Activated naive CD8-positive, alpha-beta T cell treated with anti-CD3 and anti-CD28 coated beads for 36 hours (primary cell): ENCODE measurements at places on chromosomes 7 and 10. TPM values are rescaled to one million over a fixed set of nuclear protein-coding genes. Genes with fewer than 3 reads are reported as not detected.

DNA sequence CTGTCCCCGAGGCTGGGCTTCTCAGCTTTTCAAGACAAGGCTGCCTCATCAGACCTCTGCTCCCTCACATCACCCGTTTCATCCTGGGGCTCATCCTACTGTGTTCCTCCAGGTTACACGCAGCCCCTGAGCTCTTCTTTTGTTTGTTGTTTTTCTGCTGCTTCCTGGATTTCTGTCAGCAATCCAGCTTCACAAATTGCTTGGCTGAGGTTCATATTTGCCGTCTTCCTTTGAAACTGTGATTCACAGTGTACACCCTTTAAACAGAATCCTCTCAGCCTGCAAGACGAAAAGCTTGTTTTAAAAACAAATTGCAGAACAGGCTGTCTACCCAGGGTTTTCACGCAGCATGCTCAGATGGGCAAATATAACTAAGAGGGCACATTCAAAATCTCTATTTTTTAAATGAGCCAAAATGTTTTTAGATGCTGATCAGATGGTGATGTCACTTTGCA, 39.1 kb upstream of the PARD3 start:
- DNase-seq = no peak

DNA sequence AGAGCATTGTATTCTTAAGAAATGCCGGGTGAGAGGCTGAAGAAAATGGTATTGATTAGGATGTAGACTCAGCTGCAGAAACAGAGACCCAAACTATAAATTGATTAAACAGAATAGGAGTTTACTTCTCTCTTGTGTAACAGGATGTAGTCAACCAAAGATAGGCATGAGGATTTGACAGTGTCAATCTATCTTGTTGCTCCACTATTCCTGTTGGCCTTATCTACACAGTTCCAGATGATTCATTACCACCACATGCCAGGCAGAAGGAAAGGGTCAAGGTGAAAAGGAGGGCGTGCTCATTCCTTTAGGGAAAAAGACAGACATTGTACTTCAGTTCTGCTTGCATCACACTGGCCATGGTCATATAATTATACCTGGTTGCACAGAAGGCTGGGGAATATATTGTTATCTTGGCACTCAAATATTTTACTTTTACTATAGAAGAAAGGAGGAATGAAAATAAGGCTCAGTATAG, 11.9 kb upstream of the DMTF1 start:
- DNase-seq = no peak

- DNase-seq = no peak
These were observed 33.6 kb downstream of the AOAH start for GRCh38 chr7:36690514-36691187.

DNA sequence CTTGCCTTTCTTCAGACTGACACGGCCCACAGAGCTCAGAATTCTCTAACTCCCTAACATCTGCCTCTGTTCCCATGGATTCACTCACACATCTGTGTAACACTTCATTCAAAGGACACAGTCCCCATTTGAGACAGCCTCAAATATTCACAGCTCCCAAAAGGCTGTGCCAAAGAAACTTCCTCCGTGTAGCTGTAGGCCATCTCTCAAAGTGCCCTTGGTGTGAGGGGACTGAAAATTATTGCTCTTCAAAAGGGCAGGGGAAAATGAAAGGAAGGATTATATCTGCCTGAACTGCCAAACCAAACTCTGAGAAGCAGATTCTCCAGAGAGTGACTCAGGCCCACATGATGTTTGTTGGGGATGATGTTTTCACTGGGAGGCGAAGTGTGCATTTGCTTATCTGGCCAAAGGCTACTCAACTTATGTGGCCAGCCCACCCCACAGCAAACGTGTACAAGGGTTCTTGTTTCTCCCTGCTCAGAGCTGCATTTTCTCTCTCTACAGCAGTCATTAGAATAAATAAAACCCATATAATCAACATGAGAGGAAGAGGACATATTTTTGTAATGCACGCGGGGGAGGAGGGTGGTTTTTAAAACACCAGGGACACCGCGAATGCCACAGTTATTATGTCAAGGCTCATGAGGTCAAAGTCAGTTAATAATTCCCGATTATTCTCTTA, 302.4 kb upstream of the NFE2L3 start:
- no peak for DNase-seq

DNA sequence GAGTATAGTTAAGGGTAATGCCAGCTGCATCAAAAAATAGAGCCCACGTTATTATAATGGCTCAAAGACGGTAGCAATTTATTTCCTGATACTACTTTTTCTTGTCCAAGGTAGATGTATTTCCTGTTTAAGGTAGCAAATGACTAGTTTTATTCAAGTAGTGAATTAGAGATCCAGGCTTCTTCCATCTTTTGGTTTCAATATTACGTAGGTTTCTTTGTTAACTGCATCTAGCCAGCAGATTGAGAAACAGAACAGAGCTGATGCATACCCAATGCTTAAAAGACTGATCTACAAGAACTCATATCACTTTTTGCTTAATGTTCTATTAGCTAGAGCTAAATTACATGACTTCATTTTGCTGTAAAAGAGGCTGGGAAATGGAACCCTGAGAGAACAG, 992.1 kb downstream of the NRG3 start:
- no peak for DNase-seq

GRCh38 chr10:78537018-78537417, 503.4 kb downstream of the RPS24 start:
- no peak for DNase-seq

DNA sequence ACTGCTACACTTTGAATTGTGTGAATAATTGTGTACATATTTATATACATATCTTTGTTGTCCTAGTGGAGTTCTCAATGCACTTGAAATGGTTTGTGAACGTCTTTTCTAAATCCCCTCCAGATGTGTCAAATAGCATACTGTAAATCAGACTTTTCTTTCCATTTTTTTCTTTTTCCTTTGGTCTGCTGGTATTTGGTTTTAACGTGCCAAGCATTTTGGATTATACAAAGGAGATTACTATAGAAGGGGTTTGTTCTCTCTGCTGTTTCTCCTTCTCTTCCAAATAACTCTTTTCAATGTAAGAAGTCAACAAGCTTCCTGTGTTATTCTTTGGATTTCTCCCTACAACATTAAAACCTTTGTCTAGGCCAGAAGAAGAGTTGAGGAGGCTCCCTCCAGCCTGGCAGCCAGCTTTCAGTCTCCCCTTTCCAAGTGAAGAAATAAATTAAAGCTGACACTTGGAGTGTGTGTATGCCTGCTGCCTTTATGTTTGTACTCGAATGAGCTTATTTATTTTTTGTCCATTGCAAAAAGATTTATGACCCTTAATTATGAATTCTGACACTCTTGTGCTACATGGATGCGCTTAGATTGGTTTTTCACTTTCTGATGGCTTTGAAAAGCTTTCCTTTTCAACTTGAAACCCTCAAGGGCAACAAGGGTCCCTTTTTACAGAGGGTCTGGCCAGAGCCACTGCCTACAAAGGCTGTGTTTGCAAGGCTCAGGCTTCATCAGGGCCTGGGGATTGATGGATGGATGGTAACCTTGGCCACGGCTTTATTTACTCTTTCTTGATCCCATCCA, 107.8 kb downstream of the RAB18 start:
- no peak for DNase-seq

DNA sequence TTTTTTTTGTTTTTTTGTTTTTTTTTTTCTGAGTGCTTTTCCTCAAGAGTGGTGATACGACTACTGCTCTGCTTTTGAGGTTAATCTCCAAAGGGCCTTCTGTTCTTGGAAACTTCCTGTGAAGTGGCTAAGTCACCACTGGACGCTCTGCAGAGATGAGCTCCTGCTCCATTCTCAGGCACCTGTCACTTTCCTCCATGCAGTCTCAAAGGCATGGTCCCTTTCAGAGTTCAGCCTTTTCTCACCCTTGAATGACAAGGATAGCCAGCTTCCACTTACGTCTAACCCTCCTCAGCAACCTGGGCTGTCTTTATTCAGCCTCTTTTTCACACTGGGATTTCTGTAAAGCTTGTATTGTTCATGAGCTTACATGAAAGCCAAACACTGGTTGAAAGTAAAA, 65.8 kb downstream of the BMPER start:
- DNase-seq = no peak

GRCh38 chr7:25282194-25282593, 53.9 kb upstream of the NPVF start:
- DNase-seq = no peak

DNA sequence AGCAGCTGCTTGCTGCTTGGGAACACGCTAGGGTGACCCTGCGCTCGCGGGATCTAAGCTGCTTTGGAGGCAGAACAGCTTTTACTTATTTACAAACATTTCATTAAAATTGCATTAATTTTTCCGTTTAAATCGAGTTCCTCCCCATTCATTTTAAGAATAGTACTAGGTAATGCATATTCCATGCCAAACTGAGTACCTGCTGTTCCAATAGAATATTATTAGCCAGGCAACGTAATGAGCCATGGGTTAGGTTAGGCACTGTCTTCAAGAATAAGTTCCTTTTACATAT, 860 bp downstream of the EXOC6 start:
- no peak for DNase-seq

DNA sequence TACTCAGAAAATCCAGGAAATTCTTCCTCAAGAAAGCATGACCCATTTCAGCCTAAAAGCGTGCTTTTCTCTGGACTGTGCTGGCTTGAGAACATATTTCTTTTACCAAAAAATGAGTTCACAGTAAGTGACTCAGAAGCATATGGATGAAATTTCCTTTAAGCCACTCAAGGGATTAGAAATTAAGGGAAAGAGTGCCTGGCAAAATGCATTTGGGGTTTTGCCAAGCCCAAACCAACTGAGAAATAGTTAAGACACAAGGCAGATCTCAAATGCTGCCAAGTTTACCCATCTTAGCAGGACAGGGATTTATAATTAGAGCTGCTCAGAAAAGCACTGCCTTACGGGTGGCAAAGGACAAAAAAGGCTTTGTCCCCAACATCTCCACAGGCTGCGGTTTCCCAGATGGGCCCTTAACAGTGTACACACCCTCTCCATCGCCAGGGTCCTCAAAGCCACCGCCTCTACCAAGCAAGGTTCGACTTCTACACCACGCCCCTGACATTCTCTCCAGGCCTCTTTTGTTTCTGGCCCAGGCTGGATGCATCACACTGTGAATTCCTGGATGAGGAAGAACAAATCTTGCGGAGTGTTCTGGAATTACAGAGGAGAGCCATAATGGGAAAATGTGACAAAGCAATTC, 30.1 kb upstream of the CDHR3 start:
- no peak for DNase-seq

GRCh38 chr7:16078076-16078952, 343.0 kb downstream of the CRPPA start:
- DNase-seq = no peak

DNA sequence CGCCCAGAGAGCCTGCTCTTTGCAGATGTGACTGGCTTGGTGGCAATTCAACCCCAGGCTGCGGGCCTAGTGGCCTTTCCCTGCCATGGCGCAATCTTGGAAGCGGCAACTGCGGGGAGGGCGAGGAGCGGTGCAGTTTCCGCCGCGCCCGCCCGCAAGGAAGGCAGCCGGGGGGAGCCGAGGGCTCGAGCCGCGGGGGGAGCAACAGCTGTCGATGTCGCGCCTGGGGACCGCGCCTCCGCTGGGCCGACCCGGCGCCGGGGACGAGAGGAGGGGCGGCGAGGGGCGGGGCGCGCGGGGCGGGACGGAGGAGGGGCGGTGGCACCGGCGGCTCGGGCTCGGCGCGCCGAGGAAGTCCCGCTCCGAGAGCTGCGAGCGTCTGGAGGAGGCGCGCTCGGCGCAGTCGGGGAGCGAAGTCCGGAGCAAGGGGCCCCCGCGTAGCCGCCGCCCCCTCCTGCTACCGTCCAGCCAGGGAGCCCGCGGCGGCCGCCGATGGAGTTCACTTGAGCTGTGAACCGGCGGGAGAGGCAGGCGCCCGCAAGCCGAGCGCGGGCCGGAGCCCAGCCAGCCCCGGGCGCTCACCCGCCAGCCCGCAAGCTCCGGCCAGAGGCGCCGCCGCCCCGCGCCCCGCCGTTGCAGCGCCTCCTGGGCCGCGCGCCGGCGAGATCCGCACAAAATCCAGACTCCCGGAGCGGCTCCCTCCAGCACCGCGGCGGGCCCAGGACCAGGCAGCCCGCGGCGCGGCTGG, 438.1 kb upstream of the GALNT17 start:
- DNase-seq = peak; percentile 43

DNA sequence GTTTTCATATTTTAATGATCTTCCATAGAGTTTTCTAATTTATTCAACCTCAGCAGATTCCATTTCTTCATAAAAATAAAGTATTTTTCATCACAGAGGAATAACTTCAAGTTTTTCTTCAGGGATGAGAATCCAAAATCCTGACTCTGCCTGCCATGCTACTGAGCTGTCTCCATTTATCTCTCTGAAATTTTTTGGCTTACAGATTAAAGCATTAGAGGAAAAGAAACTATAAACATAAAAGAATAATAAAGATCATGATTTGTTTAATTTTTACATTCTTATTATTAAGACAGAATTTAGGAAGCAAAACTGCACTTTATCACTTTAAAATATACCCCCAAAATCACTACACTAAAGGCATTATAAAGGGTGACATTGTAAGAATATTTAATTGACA, 301.8 kb upstream of the NFE2L3 start:
- no peak for DNase-seq

DNA sequence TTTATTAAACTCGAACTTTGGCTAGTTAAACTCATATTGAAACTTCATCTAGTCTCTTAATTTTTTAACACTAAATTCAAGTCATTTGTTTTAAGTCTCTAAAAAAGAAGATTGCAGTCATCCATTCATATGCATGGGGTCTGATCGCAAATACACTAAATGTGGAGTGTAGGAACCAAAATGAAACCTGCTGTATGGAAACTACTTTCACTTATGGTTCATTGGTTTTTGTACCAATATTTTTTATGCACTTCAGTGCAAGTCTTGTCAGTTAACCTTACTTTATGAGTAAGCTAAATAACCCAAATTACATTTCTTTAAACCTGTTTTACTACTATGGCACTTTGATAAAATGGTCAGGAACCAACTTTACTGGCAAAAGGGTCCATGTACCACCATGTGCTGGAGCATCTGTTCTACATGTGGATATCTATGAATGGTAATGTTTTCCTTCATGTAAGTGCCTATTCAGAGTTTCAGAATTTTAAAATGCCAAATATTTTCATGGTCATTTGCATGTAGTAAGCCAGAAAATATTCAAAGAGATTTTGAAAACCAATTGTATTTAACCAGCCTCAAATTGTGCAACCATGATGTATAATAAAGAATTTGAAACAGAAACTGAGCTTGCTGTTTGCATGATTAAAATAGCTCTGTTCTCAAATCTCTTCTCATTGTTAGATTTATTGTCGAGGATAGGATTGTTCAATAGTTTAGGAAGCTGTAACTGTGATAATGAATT, 7.6 kb upstream of the SUPV3L1 start:
- DNase-seq = no peak

Gene PRSS1
- total RNA-seq = not detected

Gene DNAJC1
- 26.9 TPM for total RNA-seq

Gene HECTD2
- total RNA-seq = 2.6 TPM

Gene TMEM184A
- total RNA-seq = 0.14 TPM

Gene BHLHA15
- total RNA-seq = 0.76 TPM

Gene ABCA13
- 0.04 TPM for total RNA-seq

Gene NPFFR1
- not detected for total RNA-seq

Gene HSPA12A
- 0.06 TPM for total RNA-seq

Gene CYP2C19
- not detected for total RNA-seq
